Fibroblast of skin of back (primary cell): ENCODE measurements at places on chromosomes 11 and 22.
A peak's percentile ranks its signal among the peaks of the same experiment; 100 is the strongest.

DNA sequence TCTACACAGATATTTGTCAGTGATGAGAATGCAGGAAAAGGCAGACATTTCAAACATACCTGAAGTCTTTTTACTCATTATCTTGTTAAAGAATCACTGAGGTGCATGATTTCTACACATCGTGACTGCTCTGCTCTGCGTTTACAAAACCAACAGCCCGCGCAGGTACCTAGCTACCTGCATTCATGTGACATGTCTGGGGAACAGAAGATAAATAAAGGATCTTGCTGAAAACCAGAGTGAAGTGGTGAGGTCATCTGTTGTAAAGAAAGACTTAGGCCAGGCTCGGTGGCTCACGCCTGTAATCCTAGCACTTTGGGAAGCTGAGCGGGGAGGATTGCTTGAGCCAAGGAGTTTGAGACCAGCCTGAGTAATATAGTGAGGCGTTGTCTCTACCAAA, 15.7 kb downstream of the ASPHD2 start:
- no peak for DNase-seq

GRCh38 chr22:28788601-28789000, 11.8 kb downstream of the XBP1 start:
- no peak for DNase-seq

DNA sequence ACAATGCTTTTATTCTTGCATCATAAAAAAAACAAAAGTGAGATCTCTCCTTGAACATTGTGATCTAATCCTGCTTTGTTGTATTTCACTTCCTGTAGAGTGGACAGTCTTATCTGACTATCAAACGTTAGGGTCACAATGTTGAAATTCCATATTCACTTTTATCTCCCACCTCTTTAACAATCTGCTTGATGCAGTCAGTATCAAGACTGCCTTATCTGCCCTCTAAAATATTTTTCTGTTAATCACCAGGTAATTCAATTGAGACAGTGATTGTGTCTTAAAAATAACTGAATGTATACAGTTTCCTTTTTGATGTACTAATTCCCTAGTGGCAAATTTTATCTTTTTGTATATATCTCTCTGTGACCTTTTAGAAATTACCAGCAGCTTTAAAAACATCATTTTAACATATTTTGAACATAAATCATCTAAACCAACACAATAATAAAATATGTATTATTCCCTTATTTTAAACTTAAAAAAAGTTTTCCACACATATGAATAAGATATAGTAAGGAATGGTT, 143.1 kb upstream of the MPPED2 start:
- DNase-seq = no peak

- DNase-seq = peak; percentile 99
These were observed 48.0 kb downstream of the CABIN1 start for GRCh38 chr22:24059121-24059520.

DNA sequence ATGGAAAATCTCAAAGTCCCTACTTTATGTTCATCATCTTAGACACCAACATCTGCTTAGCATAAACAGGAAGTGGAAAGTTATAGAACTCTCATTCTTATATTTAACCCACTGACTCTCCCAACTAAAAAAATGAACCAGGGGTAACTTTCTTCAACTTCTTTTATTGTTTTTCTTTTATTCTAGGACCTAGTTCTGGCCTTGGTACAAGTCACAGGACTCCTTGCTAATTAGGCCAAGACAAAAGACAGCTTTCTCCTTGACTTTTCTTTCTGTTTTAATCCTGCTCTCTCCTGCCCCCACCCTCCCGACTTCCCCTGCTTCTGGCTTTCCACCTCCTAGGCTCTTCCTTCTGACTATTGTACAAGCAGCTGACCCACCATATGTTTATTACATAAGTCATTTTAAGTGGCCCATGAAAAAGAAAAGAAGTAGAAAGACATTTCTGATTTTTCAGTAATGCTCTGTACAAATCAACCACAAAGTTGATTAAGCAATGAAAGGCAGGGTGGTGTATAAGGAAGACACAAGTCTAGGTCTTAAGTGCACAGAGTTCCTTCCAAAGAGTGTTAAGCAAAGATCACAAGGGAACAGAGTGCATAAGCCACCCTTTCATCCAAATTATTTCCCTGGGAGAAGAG, 18.3 kb downstream of the JAML start:
- DNase-seq = no peak

GRCh38 chr22:21622919-21623647, 6.7 kb downstream of the YDJC start:
- DNase-seq = no peak

DNA sequence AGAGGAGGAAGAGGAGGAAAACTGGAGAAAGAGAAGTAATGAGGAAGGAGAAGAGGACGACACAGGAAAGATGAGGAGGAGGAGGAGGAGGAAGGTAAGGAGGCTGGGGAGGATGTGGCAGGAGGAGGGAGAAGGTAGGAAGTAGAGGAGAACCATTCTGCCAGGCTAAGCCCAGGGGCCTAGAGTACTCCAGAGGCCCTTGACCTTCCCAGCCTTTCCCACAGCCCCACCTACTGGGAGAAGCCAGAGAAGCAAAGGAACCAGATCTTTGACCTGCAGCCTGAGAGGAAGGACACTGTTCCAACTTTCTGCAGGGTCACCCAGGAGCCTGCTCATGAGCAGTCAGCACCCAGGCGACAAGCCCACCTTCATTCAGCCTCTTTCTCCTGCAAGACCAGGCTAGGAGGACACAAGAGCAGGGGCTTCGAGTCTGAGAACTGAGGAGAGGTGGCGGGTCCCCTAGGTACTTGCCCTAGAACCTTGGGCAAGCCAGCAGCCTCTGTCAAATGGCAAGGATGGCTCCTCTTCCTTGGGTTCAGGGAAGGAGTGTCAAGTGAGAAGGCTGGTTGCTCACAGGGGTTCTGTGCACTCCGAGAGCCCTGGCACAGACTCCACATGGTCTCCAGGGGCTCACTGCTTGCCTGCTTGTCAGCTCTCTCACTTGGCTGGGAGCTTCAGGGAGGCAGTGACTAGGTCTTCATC, 27.9 kb upstream of the OAF start:
- no peak for DNase-seq

DNA sequence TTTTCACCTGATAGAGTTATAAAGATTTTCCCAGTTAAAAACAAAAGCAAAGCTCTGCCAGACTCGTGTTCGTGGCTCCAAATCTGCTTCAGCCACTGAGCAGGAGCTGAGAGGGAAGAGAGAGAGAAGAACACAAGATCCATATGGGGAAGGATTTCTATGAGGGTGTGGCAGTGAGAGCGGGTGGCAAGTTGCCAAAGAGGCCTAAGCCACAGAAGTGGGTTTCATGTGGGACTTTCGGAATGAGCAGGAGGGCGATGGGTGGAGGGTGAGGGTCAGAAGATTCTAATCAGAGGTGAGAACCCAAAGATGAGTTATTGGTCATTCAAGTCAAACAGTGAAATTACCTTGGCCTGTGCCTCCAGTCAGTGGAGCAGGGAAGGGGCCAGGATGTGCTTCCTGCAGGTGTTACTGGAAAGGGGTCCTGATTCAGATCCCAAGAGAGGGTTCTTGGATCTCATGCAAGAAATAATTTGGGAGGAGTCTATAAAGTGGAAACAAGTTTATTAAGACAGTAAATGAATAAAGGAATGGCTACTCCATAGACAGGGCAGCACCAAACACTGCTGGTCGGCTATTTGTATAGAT, 40.5 kb upstream of the TOP3B start:
- no peak for DNase-seq

GRCh38 chr22:48535868-48536540, 1291.7 kb downstream of the BRD1 start:
- no peak for DNase-seq

- DNase-seq = peak; percentile 74
These were observed 533.9 kb upstream of the CCDC90B start for GRCh38 chr11:83819931-83820549.

GRCh38 chr11:118615282-118615975, 8.0 kb downstream of the PHLDB1 start:
- DNase-seq = peak; percentile 61

DNA sequence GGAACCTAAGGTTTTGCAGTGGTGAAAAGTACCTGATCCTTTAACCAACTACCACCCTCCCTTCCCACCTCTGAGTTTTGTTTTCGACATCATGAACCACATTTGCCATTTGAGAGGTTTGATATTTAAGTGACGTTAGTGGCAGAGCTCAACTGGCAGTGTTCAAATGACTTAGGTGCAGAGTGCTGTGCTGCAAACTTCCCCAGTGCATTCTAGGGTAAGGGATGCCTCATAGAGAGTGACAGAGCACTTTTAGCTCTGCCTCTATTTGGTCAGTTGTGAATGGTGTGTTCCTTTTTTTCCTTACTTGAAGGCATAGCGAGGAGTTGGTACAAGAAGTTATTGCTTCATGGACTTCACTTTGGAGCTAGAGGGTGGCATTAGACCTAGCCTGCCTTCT, 9.4 kb downstream of the BMAL1 start:
- DNase-seq = no peak

GRCh38 chr11:134139873-134140331, 71.0 kb downstream of the JAM3 start:
- peak; percentile 77 for DNase-seq

DNA sequence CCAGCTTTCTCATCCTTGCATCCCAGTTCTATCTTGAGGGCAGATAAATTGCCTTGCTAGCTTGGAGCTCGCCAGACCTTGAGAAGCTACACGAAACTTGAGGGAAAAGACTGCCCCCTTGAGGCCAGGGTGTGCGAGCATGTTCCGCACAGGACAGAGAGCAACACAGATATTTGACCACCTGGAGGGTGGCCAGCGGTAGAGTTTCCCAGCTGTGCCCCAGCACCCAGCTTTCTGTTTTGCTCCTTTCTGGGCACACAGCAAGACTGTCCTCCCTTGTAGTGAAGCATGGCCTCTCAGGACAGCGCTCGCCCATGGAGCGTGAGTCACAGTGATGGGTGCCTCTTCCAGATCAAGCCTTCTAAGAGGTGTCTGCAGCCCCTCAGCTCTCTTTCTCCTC, 23.5 kb downstream of the SPATA19 start:
- peak; percentile 29 for DNase-seq

DNA sequence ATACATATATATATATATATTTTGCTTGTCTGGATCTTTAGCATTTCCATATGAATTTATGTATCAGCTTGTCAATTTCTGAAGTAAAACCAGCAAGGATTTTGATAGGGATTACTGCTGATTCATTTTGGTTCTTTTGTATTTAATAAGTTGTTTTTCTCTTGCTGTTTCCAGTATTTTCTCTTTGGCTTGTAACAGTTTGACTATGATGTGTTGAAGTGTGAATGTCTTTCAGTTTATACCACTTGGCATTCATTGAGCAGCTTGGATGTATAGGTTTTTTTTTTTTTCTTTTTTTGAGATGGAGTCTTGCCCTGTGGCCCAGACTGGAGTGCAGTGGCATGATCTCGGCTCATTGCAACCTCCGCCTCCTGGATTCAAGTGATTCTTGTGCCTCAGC, 12.4 kb downstream of the LDHAL6A start:
- no peak for DNase-seq

GRCh38 chr22:47623763-47624148, 861.3 kb downstream of the TBC1D22A start:
- DNase-seq = no peak

GRCh38 chr22:46213052-46213451, 37.0 kb downstream of the CDPF1 start:
- DNase-seq = peak; percentile 6

DNA sequence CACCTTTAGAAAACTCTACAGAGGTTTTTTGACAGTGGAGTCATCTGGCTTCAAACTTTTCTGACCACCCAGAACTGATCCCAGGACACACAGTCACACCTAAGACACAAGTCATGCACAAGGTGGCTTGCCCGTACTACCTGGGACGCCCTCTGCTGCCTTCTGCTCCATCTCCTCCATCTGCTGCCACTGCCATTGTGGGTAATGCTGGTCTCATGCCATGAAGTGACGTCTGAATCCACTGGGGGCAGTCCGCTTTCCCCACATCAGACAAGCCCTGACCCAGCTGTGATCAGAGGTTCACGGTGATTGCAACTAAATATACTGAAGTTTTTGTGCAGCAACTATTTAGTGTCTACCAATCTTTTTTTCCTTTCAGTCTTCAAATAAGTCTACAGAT, 5.4 kb upstream of the NDUFS8 start:
- DNase-seq = peak; percentile 25

DNA sequence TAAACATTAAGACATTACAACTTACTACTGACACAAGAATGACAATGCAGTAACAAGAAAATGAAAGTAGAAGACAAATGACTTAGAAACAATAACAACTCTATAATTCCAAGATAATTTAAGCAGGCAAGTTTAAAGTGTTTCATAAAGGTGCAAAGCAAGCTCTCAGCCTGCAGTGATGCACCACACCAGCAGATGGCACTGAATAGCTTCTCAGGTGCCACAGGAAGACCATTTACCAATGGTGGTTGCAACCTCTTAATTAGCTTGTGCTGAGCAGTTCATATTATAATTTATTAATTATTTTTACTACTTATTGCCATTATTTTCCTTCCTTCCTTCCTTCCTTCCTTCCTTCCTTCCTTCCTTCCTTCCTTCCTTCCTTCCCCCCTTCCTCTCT, 60.6 kb downstream of the NXPE2 start:
- peak; percentile 31 for DNase-seq

- no peak for DNase-seq
These were observed 3.9 kb downstream of the ALDH3B2 start for GRCh38 chr11:67670316-67671210.

DNA sequence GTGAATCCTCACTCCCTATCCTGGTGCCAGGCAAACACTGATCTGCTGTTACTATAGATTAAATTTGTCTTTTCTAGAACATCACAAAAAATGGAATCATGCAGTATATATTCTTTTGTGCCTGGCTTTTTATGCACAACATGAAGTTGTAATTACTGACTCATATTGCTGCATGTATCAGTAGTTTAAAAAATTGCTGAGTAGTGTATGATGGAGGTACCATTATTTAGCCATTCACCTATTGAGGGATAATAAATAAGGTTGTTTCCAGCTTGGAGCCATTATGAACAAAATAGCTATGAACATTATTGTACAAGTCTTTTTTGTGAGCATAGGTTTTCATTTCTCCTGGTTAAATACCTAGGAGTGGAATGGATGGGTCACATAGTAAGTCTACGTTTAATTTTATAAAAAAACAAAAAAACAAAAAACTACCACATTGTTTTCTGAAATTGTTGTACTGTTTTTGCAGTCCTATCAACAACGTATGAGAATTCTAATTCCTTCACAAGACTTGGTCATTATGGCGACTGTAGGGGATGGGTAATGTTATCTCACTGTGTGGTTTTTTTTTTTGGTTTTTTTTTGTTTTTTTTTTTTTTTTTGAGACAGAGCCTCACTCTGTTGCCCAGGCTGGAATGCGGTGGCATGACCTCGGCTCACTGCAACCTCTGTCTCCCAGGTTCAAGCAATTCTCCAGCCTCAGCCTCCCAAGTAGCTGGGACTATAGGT, 111.6 kb downstream of the USP35 start:
- no peak for DNase-seq

GRCh38 chr11:62324731-62325556, 12.3 kb upstream of the ASRGL1 start:
- DNase-seq = peak; percentile 9

- peak; percentile 44 for DNase-seq
These were observed 84.1 kb downstream of the NXPE2 start for GRCh38 chr11:114762408-114762807.

DNA sequence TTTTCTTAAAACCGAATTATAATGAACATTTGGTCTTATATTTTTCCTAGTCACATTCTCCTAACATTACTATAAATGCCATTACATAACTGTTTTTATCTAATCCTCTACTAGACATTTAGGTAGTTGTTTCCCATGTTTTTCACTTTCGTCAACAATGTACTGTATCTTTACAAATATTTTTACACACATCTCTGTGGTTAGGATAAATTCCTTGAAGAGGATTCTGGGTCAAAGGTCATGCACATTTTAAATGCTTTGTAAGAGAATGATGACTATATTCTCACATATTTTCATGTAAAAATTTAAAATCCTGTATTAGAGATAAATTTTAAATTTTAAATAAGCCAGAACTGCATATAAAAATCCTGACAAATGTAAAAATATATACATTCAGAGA, 61.3 kb upstream of the CLNS1A start:
- DNase-seq = no peak
